Liver (tissue), 10 donors: ENCODE measurements at places on chromosomes 3 and 15.

- DNase-seq: no peak
Observed at GRCh38 chr3:5384557-5385236, 197.2 kb downstream of the EDEM1 start.

- DNase-seq: no peak
Observed at GRCh38 chr15:67092752-67093503, 27.5 kb downstream of the SMAD3 start.

- no peak for DNase-seq
Observed at GRCh38 chr3:24336101-24336500, 158.5 kb downstream of the THRB start.

GRCh38 chr3:42647821-42648459, 5.6 kb upstream of the ZBTB47 start:
- no peak for DNase-seq

DNA sequence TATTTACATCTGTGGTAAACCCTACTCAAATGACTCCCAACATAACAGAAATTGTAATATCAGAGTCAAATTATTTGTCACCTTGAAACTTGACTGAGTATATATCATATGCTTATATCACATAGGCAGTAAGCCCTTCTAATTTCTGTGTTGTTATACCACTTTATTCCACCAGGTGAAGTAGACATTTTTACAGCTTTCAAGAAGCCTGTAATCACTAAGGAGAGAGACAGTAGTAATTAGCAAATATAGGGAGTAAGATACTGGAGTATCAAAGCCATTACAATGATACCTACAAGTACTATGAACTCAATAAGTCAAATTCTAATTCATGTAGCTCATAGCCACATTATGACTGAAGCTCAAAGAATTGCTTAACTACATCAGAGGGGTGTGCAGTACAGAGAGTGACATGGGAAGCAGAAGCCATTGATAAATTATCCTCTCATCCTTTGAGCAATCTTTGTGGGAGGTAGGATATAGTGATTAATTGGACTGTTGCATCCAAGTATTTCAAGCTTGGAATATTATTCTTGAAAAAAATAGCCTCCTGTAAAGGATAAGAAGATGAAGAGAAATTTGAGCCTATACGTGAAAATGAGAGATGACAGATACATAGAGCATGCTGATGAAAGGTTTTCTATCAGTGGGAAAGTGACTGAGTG, 1005.9 kb downstream of the ZPLD1 start:
- no peak for DNase-seq

GRCh38 chr3:42635111-42635510, 18.4 kb upstream of the ZBTB47 start:
- DNase-seq: no peak

- no peak for DNase-seq
Observed at GRCh38 chr3:27392950-27393679, 23.9 kb upstream of the NEK10 start.

GRCh38 chr3:50171540-50172301, 16.6 kb downstream of the SEMA3F start:
- no peak for DNase-seq
